ENCODE measurements at places on chromosomes 16 and 17.
A peak's percentile ranks its signal among the peaks of the same experiment; 100 is the strongest.

- DNase-seq = no peak
Measured at GRCh38 chr16:89373355-89374110, 116.8 kb downstream of the ANKRD11 start.

- DNase-seq = no peak
Measured at GRCh38 chr17:3826191-3826590, 19.9 kb downstream of the NCBP3 start.

DNA sequence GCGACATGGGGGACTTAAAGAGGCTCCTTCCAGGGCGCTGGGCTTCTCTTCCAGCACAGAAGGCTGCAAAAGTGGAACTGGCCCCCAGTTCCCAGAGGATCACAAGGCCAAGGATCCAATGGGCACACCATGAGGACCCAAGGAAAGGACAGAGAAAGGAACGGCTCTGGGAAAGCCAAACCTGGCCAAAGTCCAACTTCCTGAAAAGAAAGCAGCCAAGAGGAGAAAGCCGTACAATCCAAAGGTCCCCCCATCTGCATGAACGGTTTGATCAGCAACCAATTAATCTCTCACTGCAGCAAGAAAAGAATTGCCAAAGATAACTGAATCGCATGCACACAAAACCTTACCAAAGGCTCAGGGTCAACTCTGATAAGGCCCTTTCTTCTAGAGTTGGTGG, 19.8 kb upstream of the ICAM2 start:
- no peak for DNase-seq

- no peak for DNase-seq
Measured at GRCh38 chr17:45895969-45896785, 1.8 kb downstream of the MAPT start.

GRCh38 chr16:2385190-2385836, 43.9 kb upstream of the CCNF start:
- no peak for DNase-seq

- peak; percentile 28 for DNase-seq
Measured at GRCh38 chr16:89322321-89323119, 105.0 kb downstream of the ZNF778 start.

GRCh38 chr16:86911437-86911958, 333.1 kb downstream of the FOXL1 start:
- DNase-seq = no peak

GRCh38 chr17:43722269-43722619, 36.3 kb downstream of the SOST start:
- no peak for DNase-seq

GRCh38 chr16:27801289-27801945, 251.5 kb downstream of the KATNIP start:
- no peak for DNase-seq

DNA sequence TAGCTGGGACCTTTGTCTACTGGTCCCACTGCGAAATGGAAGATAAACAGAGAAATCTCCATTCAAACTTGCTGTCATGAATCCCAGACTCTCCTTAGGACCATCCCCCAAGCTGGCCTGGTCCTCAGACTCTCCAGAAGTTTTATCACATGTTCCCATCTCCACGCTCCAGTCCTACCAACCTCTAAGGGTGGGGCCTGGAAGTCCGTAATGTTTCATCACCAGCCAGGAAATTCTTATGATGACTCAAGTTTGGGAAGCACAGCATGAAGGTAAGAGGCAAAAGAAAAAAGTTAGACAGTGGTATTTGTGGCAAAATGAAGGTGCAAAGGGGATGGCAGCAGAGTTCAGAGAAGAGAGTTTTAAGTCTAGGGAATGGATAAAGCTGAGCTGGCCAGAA, 52.7 kb downstream of the ZNF18 start:
- DNase-seq = no peak

Data from inflammatory macrophage treated with lipopolysaccharide for 4 hours (primary cell).